Endothelial cell of umbilical vein (primary cell): ENCODE measurements at places on chromosomes 5 and 9. TPM values are rescaled to one million over a fixed set of nuclear protein-coding genes. Genes with fewer than 3 reads are reported as not detected.

The ANKDD1B gene
- 0.05 and 0.15 TPM in 2 replicates for polyA plus RNA-seq

The ANKRD18A gene
- 0.11 and 3.2 TPM in 2 replicates for polyA plus RNA-seq

The INSYN2B gene
- 12.6 and 17.1 TPM in 2 replicates for polyA plus RNA-seq

The ENC1 gene
- polyA plus RNA-seq: 53.3 and 59.7 TPM in 2 replicates
